Activated T-cell treated with anti-CD3 and anti-CD28 coated beads for 1 hour (primary cell): ENCODE measurements at places on chromosomes 1 and 21.

DNA sequence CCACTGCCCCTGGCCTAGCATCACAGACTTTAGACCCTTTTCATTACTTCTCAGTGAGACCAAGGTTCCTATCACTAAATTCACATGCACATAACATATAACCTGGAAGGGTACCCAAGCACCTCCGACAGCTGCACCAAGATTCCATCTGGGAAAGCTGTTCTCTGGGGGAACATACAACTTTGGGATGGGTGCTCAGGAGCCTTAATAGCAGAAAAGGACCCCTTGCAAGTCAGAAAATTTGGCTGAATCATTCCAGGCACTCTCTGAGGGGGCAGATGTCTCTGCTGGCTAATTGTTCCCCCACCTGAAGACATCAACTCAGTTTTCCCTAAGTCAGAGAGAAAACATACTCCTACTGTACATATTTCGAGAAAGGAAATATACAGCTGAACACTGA lies 41.3 kb upstream of the PSEN2 start:
- DNase-seq = no peak

- no peak for DNase-seq
Observed at GRCh38 chr21:36203603-36203889, 46.9 kb downstream of the DOP1B start.

DNA sequence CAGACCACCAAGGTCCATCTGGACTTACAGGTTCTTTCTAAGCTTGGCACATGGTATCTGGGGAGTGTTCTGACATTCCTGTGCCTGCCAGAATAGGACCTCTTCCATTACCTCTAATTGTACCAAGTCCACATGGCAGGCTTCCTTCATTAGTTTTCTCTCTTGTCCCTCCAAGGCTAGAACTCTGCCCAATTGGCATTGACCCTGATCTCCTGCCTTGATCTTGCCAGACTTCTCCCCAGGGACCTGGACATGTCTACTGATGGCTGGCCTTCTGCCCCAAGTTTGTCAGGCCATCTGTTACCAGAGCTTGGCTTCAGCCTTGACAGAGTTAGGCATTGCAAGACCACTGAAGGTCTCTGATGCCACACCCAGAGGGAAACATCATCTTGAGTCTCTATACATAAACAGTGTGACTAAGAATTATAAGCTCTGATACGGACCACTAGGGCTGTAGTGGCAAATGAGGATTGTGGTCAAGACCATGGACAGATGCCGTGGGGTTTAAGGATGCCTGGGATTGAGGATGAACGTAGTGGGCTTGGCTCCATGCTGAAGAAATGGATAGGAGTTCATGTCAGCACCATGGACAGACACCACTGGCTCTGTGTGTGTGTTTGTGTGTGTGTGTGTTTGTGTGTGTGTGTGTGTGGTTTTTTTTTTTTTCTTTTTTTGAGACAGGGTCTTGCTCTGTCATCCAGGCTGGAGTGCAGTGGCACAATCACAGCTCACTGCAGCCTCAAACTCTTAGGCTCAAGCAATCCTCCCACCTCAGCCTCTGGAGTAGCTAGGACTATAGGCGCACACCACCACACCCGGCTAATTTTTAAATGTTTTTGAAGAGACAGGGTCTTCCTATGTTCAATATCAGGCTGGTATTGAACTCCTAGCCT lies 19.5 kb upstream of the PSMB2 start:
- no peak for DNase-seq

DNA sequence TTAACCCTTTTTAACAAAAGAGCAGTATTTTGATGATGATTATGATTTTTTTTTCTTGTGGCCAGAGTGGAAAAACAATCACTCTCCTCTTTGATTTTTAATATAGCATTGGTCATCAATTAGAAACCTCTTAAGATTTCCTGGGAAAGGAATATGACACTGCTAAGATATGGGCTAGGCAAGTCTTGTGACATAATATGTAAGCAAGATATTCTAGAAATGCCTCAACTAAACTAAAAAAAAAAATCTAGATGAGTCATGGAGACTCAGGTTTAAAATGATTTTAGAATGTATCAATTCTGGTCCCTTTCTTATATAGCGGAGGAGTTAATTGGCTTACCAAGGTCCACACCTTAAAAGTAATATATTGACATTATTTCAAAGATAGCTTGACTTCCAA lies 60.3 kb upstream of the JUN start:
- no peak for DNase-seq

DNA sequence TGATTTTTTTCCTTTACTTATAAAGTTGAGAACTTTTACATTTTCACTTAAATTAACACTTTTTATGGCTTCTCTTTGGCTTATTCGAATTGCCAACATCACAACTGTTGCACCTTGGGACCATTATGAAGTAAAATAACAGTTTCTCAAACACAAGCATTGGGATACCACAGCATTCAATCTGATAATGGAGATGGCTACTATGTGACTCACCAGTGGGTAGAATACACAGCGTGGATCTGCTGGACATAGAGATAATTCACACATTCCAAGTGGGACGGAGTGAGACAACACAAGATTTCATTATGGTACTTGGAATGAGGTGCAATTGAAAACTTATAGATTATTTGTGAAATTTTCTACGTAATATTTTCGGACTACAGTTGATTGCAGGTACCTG lies 68.0 kb downstream of the ADAMTS1 start:
- DNase-seq = no peak

DNA sequence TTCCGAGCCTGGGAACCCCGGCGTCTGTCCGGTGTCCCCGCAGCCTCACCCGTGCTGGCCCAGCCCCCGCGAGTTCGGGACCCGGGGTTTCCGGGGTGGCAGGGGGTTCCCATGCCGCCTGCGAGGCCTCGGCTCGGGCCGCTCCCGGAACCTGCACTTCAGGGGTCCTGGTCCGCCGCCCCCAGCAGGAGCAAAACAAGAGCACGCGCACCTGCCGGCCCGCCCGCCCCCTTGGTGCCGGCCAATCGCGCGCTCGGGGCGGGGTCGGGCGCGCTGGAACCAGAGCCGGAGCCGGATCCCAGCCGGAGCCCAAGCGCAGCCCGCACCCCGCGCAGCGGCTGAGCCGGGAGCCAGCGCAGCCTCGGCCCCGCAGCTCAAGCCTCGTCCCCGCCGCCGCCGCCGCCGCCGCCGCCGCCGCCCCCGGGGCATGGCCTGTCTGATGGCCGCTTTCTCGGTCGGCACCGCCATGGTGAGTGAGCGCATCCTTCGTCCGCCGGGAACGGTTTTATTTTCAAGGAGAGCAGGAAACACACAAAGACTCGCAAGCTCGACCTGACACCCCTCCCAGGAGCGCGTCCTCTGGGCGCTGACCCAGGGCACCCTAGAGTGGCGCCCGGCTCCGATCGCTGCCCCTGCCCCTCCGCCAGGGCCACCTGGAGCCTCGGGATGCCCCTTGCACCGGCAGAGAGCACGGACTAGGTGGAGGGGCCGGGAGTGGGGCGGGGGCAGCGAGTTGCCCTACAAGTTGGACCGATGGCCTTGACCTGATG lies at the start of gene ABCG1:
ABCG1 (plus strand) TSS at position 305 of the 770 bp plus-strand sequence; CDS start at position 428, 123 bp downstream.
- DNase-seq = no peak

- no peak for DNase-seq
Observed at GRCh38 chr1:17155257-17155920, 36.1 kb upstream of the PADI2 start.

DNA sequence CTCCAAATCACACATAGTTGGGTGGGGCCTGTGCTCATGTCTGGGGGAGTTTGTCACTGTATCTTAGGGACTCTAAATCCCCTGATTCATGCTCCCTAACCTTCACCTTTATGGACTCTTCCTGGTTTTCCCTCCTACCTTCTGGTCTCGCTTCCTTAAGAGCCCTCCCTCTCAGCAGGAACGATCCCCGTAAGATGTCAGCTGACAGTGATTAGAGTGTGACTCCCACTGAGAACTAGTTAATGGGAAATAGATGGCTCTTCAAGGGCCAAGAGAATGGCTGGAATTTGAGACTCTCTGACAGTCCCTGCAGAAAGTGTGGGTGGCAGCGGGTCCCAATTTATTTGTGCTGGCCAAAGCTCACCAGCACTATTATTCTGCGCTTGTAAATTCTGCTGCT lies 22.0 kb downstream of the LYPD8 start:
- no peak for DNase-seq

DNA sequence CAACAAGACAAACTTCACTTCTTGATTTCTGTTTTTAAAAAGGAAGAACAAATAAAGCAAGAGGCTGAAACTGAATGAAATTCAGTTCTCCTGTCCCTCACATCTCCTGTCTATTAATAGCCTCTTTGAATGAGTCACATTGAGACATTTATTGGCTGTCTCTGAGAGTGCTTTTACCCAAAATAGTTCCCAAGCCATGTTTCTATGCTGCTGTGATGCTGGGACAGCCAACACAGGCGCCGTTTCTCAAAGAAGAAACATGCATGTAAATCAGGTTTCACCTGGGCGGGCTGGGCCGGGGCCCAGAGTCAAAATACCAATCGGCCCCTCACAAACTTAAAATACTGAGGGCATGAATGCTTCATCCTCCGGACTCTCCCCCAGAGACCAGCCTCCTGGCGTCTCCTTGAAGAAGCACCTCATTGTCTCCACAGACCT lies 105.2 kb downstream of the EDEM3 start:
- DNase-seq = no peak

DNA sequence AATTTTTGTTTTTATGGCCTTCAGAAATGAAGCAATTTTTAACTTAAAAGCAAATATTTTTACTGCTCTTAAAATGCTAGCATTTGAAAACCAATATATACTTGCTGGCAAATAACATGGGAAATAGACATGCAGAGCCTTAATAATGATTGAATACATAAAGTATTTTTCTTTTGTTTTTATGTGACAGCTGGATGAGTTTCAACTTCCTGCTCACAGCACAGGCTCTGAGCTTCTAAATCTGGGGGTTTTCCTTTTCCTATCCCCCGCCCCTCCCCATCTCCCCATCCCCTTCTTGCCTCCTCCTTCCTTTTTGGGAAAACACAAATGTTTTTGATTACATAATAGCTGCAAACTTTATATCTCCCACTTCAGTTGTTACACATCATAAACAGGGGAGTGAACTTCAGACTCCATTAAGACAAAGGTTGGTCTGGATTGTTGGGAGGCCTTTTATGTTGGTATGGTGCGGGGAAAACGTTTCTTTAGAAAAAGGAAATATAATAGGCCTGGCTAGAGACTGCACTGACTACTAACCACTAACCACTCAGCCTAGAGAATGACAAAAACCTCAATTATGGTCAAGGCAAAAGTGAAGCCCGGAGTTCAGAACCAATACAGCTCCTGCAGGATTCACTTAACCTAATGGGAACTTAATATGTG lies 116.1 kb upstream of the GORAB start:
- DNase-seq = no peak

DNA sequence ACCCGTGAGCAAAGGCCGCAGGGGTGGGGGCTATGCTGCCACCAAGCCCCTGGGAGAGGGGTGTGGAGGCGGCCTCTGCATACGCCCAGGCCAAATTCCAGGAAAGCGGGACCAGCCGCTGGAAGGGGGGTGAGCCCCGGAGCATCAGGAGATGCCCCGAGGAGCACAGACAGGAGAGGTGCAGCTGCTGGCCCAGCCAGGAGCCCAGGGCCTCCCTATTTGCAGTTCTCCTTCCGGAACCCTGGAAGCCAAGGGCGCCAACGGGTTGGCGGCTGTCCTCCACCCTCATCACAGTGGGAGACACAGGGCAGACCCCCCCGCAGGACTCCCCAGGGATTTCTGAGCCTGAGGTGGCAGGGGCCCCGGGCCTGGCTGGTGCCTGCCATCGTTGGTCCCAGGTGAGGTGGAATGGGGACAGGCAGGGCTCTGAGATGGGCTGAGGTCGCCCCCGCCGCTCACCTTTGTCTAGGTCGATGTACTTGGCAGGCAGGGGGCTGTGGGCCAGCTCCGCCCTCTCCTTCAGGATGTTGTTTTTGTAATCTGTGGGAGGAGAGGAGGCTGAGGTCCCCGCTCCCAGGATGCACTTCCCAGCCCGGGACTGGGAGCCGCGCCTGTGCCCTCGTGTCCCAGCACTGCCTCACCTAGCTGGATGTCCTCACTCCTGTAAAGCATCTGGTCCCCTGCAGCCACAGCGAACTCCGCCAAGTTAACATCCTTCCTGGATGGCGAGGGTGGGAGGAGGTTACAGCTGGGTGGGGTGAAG lies 4.4 kb upstream of the DVL1 start:
- no peak for DNase-seq

DNA sequence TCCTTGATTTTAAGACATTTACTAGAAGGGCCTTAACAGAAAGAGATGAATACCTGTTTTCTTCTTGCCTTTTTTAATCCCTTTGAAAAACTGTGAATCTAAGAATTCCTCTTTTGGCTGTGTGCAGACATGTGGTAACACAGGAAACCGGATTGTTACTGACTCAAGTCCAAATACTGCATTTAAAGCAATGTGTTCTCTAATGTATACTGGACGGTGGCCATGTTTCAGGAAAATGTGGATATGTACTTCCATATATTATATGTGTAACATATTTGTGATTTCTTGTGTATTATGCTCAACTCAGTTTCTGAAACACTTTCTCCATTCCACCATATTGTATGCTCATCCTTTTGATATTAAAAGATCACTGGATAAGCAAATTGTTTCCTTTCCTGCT lies 185.1 kb downstream of the LRRC7 start:
- DNase-seq = no peak

GRCh38 chr1:3113741-3114056 lies 44.7 kb downstream of the PRDM16 start:
- DNase-seq = no peak

- no peak for DNase-seq
Observed at GRCh38 chr1:214850432-214851050, 232.0 kb upstream of the KCNK2 start.

DNA sequence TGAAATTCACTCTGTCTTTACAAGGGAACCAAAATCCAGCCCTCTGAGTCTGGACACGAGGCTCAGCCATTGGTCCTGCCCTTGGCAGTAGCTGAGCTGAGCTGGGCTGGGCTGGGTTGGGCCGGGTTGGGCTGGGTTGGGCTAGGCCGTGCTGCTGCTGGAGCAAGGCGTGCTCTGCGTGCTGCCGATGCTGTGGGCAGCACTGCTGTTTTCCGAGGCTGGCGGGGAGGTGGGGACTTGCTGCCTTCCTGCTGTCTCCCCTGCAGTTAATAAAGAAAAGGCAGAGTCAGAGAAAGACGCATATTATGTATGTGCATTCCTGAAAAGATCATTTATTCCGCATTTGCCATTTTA lies 182.9 kb downstream of the CDC7 start:
- no peak for DNase-seq

DNA sequence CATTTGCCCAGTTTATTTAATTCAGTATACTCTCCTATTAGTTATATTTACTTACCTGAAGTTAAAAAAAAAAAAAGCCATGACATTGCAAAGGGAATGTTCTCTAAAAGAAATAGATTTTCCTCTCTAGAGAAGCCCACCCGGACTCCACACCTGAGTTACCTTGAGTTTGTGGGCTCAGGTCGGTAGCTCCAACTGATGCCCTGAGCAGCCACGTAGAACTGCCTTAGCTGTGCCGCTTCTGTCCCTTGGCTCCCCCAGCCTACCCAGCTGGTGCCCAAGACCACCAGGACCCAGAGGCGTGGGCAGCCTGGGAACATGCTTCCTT lies 250 bp downstream of the F5 start:
- DNase-seq = no peak

DNA sequence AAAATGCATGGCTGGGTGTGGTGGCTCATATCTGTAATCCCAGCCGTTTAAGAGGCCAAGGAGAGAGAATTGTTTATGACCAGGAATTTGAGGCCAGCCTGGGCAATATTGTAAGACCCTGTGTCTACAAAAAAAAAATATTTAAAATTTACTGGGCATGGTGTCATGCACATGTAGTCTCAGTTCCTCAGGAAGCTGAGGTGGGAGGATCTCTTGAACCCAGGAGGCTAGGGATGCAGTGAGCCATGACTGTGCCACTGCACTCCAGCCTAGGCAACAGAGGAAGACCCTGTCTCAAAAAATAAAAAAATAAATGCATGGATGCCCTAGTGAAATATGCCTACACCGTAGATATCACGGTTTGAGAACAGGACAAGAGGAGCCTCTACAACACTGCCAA lies 1331.2 kb upstream of the B3GALT2 start:
- DNase-seq = no peak
